Endothelial cell (in vitro differentiated cells): ENCODE measurements at places on chromosomes 5 and 9.

DNA sequence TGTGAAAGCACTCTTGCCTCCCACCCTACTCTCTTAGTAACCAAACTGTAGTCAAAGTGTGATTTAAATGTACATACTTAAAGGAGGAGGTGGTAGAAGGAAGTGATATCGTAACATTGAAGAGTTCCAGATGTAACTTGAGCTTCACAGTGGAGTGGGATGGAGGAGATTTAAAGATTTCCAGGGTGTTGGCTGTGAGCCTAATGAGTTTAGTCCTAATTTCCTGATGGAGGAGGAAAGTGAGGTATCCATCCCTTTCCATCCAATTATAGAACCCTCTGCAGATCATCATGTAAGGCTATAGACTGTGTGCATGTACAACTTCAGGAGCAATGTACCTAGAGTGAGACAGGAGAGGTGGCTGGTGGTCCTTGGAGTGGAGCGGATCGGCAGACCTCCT is 1163.9 kb upstream of the SEMA6A start:
- no peak for DNase-seq

GRCh38 chr9:2620919-2621721 is 467 bp upstream of the VLDLR start:
- peak; percentile 75 for DNase-seq

DNA sequence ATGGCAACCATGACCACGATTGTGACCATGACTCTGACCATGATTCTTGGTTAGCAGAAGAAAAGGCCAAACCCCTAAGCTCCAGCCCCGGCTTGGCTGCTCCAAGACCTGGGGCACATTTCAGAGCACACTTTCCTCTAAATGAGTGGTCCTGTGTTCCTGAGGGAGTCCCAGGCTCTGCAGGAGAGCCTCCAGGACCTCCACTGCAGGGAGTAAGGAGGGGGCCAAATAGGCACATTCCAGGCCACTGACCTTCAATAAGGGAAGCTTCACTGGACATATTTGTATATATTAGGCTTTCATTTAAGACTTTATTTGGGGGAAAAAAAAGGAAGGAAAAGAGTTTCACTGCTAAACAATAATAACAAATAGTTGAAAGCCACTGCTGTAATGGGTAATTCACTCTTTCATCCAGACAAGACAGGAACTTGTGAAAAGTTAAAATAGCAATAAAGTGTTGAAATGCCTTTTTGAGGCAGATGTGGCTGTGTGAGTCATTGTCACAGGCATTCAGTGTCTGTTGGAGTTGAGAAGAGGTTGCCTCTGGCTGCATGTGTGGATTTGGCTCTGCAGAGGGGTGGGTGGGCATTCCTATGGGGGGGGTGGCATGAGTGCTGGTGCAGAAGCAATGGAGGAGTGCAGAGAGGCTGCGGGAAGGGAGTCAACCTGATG is 63.9 kb upstream of the TGFBR1 start:
- no peak for DNase-seq

DNA sequence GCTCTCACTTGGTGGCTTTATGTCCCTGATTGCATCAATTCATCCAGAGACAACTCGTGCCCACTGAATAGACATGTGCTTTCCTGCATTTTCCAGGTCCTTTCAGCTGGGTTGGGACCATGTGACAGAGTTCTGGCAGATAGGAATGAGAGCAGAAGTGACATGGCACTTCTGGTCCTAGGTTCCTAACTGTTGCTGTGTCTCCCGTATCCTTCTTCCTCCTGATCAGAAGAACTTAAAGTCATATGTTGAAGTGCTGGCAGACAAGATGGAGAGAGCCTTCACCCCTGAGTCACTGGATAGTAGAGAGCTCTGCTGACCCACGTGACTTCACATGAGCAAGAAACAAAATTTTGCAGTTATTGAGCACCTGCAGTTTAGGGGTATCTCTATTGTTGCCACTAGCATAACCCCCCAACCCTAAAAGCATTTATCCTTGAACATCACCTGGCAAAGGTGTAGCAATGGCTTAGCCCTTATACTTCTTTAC is 80.0 kb downstream of the NREP start:
- no peak for DNase-seq

DNA sequence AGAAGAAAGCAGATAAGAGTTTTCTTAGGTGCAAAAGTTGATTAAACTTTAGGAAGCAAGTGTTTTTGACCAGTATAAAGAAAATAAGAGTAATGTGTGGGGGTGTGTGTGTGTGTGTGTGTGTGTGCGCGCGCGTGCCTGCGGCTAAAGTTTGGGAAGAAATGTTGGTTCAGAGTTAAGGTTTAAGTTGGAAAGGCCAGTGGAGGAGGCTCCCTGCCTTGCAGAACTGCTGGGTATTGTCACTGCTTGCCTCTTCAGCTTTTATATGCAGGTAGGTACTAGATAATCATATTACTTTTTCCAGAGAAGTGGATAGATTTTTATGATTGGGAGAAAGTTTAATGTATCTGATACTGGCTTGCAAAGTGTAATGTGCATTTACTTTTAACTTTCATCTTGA is 2.0 kb downstream of the PIK3R1 start:
- no peak for DNase-seq

GRCh38 chr9:76737154-76737902 is 26.9 kb upstream of the PCA3 start:
- no peak for DNase-seq

DNA sequence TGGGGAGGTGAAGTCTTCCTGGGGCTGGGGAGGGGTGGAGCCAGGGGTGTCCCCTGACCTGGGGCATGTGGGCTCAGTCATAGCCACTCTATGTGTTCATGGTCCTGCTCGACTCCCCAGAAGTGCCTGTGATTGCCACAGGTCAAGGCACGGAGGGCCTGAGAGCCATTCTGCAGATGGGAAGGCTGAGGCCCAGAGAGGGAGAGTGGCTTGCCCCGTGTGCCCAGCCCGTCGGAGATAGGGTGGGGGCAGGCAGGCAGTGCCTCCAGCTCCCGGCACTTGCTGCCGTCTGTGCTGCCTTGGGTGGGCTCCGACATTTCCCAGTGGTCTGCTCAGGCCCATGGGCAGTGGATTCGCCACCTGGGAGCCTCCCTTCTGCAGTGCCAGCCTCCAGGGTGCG is 74.0 kb downstream of the RXRA start:
- no peak for DNase-seq

- no peak for DNase-seq
Observed at GRCh38 chr9:33184963-33185362, 17.8 kb upstream of the B4GALT1 start.

- DNase-seq: no peak
Observed at GRCh38 chr9:16601991-16602390, 268.5 kb downstream of the BNC2 start.

- DNase-seq: no peak
Observed at GRCh38 chr5:181152406-181152805, 5.0 kb downstream of the OR2V2 start.

DNA sequence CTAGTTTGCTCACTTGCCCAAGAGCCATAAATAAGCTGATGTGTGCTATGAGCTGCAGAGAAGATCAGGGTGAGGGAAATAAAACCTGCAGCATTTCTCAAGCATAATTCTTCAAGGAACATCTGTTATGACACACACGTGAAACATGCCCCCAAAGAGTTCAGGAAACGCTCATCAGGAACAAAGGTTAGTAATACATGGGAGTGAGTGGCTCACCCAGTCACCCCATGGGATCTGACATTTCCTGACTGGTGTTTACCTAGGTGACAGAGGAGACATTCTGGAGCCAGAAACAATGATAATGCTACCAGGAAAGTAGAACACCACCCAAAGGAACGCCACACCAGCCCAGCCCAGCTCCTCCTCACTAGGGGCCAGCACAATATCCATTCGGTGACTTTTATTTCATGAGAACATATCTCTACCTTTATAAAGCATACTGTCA is 66.0 kb downstream of the FRMD3 start:
- DNase-seq: no peak

- DNase-seq: no peak
Observed at GRCh38 chr5:58759745-58760144, 176.9 kb downstream of the RAB3C start.

DNA sequence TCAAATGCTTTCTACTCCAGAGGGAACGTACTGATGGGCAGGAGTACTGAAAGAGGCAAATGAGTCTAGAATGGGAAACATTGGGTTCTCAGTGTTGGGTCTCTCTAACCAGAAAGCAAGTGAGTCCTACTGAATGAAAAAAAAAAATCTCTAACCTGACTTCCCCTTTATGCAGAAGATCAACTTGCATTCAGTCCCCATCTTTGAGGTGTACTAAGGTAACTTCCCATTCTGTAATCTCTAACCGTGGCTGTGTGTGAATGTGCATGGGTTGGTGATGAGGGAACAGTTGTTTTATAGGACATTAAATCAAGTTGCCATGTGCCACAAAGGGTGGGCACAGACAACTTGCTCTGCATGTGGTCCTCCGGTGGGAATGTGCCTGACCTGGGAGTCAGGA is 264.6 kb upstream of the CLINT1 start:
- no peak for DNase-seq

DNA sequence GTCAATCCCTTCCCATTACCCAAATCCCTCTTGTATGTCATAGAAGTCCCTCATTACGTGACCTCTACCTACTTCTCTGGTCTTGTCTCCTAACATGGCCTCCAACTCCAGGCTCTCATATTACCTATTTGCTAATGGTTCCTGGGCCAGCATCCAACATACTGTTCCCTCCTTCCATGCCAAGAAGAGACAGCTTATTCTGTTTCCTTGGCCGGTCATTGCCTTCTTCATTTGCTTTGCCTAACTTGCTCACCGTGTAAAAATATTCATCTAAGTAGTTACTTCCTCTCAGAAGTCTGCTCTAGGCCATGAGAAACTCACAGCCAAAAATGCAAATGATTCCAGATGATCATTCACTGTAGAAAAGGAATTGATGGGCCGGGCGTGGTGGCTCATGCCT is 8.9 kb upstream of the IL6ST start:
- no peak for DNase-seq

DNA sequence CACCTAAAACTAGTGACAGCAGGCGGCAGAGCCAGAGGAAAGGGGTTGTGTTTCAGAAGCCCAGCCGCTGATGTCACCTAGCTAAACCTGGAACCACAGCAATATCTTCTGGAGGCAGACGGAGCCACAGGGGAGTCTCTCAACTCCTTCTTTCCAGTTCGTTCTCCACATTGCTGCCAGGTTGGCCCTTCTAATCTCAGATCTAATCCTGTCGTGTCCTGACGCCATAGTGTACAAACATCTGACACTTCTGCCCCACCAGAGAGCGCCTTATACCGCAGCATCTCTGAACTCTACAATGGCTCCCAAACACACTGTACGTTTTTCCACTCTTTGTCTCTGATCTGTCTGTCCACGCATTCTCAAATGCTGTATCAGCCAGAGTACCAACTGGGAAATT is 240.0 kb downstream of the SMARCA2 start:
- DNase-seq: no peak

DNA sequence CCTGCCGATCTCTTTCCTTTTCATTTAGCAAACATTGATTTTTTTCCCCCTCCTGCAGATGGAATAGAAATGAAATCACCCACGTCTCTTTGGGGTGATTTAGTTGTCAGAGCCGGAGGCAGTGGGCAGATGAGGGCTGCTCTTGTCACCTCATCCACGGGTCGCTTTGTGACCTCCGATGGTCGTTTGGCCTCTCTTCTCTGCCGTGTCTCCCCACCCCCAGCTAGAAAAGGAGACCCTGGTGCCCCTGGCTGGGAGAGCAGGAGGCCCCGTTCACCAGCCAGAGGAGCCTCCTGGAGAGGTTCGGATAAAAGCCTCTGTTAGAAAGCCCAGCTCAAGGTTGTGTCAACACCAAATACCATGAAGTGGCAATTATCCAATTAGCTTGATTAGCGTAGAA is 21.6 kb upstream of the RXRA start:
- DNase-seq: no peak
